NCI-H187 treated with DMSO at 0.1 percent for 48 hours (cell line): ENCODE measurements at places on chromosomes 6 and 20.

DNA sequence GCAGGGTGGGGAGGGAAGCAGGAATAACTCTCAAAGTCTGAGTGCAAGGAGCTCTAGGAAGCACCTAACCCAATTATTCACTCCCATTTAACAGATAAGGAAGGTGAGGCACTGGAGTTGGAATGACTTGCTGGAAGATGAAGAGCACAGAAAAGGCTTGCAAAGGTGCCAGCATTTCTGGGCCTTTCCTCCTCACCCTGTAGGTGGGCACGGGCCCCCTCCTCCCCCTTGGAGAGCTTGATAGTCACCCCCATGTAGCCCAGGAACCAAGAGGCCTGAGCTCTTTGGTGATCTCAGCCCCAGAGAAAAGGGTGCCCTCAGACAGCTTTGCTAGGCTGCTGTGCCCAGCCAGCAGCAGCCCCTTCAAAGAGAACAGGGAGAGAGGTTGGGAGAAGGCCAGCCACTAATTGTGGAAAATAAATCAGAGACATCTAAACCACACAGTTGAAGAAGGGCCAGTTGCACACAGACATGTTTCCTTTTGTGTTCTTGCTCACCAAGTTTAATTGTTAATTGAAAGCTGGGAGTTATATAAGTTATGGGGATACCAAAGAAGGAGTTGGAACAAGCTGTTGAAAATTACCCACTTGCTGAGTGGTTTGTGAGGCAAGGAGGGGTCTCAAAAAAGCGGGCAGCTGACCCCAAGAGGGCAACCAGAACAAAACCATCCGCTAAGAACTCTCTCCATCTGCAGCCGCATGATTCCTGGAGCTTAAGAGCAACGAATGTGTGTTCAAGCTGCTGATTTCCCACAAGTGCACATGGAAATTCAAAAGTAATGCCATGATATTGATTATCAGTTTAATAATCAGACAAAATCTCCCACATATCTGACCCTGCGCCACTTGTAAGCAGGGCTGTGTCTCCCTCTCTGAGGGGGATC lies 77.0 kb downstream of the MRPL14 start:
- DNase-seq: no peak

GRCh38 chr20:51054233-51054632 lies 31.3 kb upstream of the KCNG1 start:
- DNase-seq: no peak

GRCh38 chr6:6614096-6614982 lies 25.8 kb downstream of the LY86 start:
- DNase-seq: no peak

DNA sequence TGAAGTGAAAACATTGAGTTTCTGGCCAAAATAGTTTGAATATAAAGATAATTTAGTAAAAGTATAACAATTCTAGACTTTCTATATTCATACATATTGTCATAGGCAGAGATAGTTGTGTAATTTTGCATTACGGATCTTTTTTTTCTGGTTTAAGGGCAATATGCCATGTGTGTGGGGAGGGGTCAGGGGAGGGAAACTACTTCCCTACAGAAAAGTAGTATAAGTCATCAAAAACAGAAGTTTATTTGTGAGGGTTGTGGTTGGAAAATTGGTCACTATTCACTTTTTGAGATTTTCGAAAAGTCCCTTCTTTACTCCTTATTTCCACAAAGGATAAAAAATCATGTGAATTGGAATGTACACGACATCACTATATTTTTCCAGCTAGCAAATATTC lies 288.2 kb upstream of the PREP start:
- no peak for DNase-seq

GRCh38 chr6:33592595-33593413 lies 12.7 kb upstream of the BAK1 start:
- DNase-seq: no peak

DNA sequence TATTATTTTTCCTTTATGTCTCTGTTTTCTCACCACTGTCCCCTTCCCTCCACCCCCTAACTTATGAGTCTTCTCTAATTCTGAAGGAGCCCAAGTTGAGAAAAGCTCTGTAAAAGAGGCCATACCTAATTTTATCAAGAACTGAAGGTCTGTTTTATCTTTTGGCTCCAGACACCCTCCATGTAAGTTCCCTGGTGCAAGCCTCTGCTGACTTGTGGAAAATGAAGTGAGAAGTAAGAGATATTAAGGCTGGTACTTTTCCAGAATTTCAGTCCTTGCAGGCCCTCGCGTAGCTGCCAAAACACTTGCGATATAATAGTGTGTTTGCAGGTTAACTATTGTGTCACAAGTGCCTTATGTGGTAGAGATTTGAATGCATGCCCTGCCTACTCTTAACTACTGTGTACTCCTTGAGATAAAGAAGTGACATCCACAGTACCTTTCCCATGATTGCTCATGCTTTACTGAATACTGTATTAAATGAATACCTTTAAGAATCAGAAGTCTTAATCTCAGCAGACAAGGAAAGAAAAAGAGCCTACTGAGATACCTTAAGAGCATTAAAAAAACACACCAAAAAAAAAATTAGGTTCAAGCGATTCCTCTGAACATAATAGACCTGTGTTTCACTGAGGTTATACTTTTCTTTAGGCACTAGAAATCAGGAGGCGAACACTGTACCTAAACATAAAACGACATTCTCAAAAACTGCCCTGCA lies 143.6 kb upstream of the ZNF184 start:
- DNase-seq: no peak

DNA sequence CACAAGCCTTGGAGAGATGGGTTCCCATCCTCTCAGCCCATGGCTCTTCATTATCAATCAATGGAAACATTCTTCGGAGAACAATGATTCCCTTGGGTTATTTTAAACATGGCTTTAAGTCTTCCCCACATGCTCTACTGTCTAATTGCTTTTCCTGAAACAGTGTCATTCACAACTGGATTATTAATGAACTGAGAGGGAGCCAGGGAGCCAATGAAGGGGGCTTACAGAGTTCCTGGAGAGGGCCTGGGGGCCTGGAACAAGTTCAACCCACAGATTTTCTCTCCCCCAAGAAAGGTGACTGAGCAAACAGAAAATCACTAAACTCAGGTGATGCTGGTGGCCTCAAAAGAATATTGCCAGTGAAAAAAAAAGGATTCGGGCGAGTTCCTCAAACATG lies 1.3 kb upstream of the PPP1R16B start:
- no peak for DNase-seq

- no peak for DNase-seq
Measured at GRCh38 chr20:59307270-59307669, 6.9 kb downstream of the EDN3 start.

GRCh38 chr20:51563486-51564332 lies 21.2 kb upstream of the NFATC2 start:
- DNase-seq: no peak

GRCh38 chr20:57266291-57267157 lies at the start of gene BMP7:
TSS of gene BMP7 (minus strand) at chr20:57266641. CDS start at chr20:57266122, 519 bp downstream.
- DNase-seq: no peak

- no peak for DNase-seq
Measured at GRCh38 chr6:15338476-15338875, 92.6 kb downstream of the JARID2 start.

- DNase-seq: no peak
Measured at GRCh38 chr6:37406726-37407341, 26.2 kb upstream of the CMTR1 start.

- DNase-seq: no peak
Measured at GRCh38 chr6:136076496-136076895, 173.6 kb downstream of the MTFR2 start.

- no peak for DNase-seq
Measured at GRCh38 chr20:23085436-23086055, 578 bp downstream of the CD93 start.

DNA sequence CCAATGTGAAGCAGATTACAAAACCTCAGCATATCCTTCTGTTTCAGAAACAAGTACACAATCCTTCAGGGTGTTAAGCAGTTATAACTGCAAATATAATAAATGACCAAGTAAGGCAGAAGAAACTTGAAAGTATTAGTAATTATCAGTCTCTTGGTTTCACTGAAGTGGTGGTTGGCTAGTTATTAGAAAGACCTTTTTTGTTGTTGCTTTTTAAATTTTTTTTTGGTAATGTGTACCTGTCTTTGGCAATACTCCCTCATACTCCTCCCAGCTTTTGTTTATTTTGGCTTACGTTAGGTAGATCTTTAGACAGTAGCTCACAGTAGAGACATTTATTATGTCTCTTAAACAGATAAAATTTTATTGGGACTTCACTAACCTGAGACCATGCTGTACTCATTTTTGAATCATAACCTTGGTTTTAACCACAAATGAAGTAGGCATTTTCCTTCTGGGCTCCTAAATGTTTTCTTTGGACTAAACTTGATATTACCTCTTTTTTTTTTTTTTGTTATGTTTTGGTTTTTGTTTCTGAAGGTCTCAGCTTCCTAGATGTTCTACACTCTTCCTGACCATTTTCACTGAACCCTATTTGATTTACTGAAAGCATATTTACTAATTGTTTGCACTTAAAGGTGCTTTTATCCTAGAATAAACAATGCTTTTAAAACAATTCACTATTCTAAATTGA lies 6.4 kb downstream of the CD2AP start:
- no peak for DNase-seq
